ENCODE measurements at places on chromosomes 7 and 10.

- DNase-seq = no peak
Observed at GRCh38 chr7:75991531-75992082, 2.8 kb downstream of the TMEM120A start.

GRCh38 chr10:373526-374309 is 238.5 kb downstream of the ZMYND11 start:
- DNase-seq = peak; percentile 12

- DNase-seq = no peak
Observed at GRCh38 chr10:105121743-105122142, 480.7 kb downstream of the SORCS3 start.

DNA sequence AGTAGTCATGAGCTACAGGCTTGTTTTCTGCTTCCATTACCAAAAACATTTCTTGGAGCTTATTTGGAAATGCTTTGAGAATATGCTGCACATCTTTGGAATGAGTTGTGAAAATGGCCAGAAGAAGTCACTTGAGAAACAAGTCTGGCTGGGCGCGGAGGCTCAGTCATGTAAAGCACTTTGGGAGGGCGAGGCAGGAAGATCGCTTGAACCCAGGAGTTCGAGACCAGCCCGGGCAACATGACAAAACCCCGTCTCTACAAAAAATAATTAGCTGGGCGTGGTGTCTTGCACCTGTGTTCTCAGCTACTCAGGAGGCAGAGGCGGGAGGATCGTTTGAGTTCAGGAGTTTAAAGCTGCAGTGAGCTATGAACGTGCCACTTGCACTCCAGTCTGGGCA is 882 bp upstream of the CHCHD1 start:
- no peak for DNase-seq

GRCh38 chr7:21903020-21903786 is 42.5 kb downstream of the CDCA7L start:
- no peak for DNase-seq

DNA sequence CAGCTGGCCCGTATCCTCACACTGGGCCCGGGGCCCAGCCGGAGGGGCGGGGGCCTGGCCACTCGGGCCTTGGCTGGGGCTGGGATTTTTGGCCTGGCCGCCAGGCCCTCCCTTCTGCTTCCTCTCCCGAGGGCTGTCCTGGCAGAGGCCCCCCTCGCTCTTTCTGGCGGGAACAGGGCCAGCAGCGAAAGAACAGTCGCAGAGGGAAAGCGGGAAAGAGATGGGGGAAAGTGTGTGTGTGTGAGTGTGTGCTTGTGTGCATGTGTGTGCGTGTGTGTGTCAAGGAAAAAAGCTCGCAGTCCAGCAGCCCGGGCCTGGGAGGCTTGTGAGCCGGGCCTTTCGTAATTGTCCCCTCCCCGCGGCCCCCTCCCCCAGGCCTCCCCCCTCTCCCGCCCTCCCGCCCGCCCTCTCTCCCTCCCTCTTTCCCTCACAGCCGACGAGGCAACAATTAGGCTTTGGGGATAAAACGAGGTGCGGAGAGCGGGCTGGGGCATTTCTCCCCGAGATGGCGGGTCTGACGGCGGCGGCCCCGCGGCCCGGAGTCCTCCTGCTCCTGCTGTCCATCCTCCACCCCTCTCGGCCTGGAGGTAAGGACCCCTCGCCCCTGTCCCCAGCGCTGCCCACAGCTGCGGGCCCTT is at the start of gene ELN:
TSS of gene ELN (plus strand) at position 491 of the 638 bp plus-strand sequence. CDS start at position 506, 15 bp downstream.
- DNase-seq = no peak

GRCh38 chr10:76114581-76115001 is 683.2 kb downstream of the LRMDA start:
- DNase-seq = no peak

- no peak for DNase-seq
Observed at GRCh38 chr7:68434857-68435256, 1163.4 kb upstream of the AUTS2 start.

- no peak for DNase-seq
Observed at GRCh38 chr10:84158550-84158949, 15.1 kb upstream of the GPR15LG start.

DNA sequence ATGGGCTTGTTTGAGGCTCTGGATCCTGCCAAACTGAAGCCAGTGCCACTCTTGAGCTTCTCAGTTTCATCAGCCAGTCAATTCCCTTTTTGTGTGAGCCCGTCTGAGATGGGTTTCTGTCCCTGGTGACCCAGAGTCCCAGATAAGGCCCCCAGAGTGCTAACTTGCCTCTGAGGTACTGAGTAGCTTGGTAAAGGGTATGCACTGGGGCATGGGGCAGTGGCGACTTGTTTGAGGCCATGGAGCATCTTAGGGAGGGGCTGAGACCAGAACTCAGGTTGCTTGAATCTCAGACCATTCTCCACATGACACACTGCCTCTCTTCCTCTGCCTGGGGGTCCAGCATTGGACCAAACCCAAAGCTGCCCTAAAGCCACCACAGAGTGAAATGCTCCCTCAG is 35.2 kb upstream of the NANOS1 start:
- DNase-seq = no peak

DNA sequence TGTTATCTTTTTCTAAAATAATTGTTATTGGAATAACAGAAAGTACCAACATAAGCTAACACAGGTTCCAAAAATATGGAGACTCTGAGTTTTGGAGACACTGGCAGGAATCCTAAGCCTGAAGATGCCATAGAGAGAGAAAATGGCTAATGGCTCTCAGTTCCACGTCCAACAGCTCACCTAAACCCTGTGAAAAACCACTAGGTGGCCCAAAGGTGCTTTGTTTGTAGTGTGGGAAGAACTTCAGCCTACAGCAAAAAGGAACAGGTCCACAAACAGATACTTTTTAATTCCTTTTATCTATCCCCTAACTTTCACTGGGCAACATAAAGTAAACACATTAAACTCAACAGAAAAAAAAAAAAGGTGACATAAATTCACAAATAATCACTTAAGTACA is 272.3 kb downstream of the SEMA3D start:
- DNase-seq = no peak

DNA sequence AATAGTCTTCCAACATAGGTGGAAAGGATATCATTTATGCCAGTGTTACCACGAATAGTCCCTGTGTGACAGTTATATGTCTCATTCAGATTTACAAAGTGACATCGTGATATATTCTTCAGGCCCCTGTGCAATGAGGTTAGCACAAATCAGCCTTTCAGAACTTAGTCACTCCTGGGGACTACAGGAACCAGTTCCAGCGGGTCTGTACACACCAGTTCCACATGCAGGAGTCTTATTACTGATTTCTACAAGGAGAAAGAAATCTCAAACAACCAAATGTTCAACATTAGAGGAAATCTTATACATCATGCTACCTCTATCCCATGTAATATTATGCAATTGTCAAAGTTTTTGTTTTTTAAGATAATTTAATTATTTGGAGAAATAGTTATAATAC is 4.4 kb upstream of the WDR91 start:
- DNase-seq = no peak

GRCh38 chr7:143018931-143019330 is 8.0 kb downstream of the OR9A2 start:
- no peak for DNase-seq

GRCh38 chr10:22505911-22506685 is 160.8 kb downstream of the SPAG6 start:
- DNase-seq = no peak

DNA sequence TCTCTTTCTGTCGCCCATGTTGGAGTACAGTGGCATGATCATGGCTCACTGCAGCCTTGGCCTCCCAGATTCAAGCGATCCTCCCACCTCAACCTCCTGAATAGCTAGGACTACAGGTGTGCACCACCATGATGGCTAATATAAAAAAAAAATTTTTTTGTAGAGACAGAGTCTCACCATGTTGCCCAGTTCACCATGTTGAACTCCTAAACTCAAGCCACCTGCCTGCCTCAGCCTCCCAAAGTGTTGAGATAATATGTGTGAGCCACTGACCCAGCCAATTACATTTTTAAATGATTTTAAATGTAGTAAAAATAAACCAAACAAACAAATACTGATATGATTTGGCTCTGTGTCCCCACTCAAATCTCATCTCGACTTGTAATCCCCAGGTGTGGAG is 101.7 kb upstream of the LEP start:
- no peak for DNase-seq

GRCh38 chr7:133139350-133139749 is 57.5 kb upstream of the CHCHD3 start:
- peak; percentile 40 for DNase-seq

- DNase-seq = no peak
Observed at GRCh38 chr7:45001826-45002225, 1.8 kb downstream of the CCM2 start.

DNA sequence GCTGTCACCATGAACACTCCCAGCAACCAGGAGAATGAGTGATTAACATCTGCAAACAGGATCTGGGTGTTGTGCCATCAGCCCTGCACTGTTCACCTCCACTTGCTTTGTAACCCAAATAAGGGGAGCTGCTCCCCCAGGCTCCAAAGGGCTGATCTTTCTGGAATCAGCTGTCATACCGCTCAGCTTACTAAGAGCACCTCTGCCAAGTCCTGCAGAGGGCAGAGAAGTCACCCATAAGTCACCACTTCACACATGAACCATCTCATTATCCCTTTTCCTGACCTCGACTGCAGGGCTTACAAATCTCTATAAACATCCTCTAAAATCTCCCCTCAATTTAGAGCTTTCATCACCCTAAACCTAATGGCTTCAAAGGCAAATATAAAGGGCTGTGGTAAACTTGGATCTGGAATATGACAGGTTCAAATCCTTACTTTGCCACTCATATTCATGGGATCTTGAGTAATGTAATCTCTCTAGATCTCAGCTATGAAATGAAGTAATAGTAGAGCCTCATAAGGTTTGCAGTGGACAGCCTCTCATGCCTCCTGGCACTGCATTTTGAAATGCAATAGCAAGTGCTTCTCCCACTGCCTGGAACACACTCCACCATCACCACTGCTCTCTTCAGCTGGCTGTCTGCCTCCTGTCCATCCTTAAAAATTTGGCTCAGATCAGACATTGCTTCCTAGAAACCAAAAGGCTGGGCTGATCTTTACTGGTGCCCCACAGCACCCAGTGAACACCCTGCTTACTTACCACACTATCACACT is 38.8 kb downstream of the ERLIN1 start:
- no peak for DNase-seq

GRCh38 chr10:62755662-62756653 is 48.6 kb upstream of the ADO start:
- no peak for DNase-seq

DNA sequence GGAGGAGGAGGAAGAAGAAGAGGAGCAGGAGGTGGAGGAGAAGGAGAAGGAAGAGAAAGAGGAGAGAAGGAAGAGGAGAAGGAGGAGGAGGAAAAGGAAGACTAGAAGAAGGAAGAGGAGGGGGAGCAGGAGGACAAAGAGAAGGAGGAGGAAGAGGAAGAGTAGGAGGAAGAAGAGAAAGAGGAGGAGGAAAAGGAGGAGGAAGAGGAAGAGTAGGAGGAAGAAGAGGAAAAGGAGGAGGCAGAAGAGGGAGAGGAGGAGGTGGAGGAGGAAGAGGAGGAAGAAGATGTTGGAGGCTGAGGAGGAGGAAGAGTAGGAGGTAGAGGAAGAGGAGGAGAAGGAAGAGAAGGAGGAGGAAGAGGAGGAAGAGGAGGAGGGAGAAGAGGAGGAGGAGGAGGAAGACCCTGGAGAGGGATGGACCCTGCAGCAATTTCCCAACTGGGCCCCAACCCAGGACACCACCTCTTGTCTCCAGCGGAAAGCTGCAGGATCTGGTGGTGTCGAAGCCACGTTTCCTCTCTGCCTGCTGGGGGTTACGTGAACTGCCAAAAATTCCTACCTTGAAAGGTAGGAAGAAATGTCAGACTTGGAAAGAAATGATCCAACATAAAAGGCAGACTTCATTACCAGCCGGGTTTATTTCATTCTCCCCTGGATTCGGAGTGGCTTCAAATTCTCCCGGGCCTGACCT is 38.9 kb downstream of the COL26A1 start:
- no peak for DNase-seq

- no peak for DNase-seq
Observed at GRCh38 chr7:98210513-98211220, 572 bp upstream of the BHLHA15 start.

DNA sequence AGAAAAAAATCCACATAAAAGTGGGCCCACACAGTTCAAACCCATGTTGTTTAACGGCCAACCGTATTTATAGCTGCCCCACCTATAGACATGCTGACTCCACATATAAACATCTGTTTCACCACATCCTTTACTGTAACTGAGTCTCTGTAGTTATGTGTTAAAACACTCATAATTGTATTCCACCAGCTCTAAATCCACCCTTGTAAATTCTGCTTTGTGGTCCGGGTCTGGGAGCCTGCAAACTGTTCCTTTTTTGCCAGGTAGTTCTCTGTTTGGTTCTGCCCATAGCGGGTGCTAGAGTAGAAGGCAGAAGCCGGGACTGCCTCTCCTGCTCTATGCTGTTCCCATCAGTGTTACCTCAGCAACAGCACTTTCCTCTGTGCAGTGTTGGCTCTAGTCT is 20.2 kb upstream of the FHIP2A start:
- DNase-seq = no peak

- DNase-seq = no peak
Observed at GRCh38 chr10:95789902-95790301, 33.9 kb downstream of the ENTPD1 start.

DNA sequence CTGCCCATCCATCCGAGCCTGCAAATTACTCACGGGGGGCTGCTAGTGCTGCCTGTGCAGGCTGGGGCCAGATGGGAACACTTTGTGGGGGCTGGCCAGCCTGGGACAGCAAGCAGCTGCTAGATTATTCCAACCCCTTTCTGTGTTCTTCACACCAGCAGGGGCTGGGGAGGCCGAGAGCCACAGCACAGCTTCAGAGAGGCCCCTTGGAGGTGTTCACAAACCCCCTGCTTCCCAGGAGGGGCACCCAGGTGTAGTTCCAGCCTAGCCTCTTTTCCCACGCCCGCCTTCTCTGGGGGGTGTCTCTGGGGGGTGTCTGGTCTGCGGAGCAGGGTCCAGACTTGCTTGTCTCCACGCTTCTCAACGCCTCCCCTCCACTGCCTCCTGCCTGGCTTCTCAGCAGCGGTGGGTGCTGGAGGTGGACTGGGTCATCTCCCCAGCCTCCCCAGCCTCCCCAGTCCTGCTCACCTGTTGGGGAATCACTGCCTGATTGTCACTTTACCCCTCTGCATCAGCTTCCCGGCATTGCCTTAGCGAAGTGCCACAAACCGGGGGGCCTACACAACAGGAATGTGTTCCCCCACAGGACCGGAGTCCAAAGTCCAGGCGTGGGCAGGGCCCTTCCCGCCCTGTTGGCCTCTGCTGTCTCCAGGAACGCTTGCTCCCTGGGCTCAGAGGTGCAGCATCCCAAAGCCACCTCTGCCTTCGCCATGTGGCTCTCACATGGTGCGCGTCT is 74.0 kb upstream of the EN2 start:
- DNase-seq = no peak

GRCh38 chr10:35244549-35244948 is 91.8 kb upstream of the CCNY start:
- DNase-seq = no peak

Measured in neuronal stem cell (in vitro differentiated cells).